NCI-H69 (cell line): ENCODE measurements at places on chromosomes 4 and X.
A peak's percentile ranks its signal among the peaks of the same experiment; 100 is the strongest.

GRCh38 chr4:42549896-42550295 is 107.0 kb downstream of the ATP8A1 start:
- DNase-seq: no peak

DNA sequence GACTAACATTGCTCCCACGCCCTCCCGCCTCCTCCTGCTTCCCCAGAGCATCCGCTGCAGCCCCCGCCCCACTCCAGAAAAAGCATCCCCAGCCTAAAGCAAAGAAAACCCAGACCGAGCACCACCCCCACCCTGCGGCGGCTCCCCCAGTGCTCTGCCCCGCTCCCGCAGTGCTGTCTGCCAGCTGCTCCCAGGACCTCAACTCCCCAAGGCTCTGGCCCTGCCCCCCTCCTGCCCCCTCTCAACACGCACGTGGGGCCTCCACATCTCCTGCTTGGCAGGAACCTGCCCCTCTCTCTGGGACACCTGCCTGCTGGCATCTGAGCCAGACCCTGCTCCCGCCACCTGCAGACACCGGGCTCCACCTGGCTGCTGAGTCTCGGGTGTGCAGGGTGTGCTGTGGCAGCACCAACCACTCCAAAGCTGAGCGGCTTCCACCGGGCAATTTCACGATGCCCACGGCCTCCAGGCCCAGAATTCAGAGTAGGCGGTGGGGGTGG is 79.4 kb downstream of the FAM53A start:
- DNase-seq: peak; percentile 48

DNA sequence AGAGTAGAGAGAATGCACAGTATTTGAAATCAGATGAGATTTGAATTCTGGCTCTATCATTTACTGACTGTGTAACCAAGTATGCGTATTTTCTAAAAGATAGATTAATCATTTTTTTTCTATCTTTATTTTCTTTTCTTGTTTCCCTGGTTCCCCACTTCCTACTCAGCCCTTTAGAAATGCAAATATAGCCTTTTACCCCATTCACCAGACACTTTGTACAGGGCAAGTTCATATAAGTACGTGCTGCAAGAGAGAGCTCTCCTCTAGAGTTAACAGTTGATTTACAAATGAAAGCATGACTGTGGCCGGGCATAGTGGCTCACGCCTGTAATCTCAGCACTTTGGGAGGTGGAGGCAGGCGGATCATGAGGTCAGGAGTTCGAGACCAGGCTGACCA is 17.8 kb upstream of the TDO2 start:
- DNase-seq: no peak

DNA sequence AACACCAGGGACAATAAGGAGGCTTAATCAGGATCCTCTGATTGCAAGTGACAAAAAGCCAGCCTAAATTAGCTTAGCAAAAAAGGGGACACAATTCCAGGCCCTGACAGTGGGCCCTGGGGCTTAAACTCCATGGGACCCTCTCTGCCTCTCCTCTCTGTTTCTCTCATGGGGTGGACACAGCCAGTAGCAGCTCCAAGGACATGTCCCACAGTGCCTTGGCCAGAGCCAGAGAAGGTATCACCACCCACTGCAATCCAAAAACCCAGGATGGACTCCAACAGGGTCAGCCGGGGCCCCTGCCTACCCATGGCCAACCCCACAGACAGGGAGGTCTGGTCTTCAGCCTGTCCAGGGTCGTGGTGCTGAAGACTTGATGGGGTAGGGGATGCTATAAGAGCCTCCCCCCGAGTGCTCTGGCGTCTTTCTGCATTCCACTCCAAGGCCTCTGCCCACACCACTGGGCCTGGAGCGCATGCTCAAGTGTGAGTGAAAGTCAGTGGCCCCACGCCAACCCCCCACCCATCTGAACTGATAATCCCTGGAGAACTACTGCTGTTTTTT is 19.7 kb upstream of the PPP2R2C start:
- DNase-seq: no peak

- DNase-seq: no peak
These were observed 11.7 kb upstream of the PTPN13 start for GRCh38 chr4:86582410-86582809.

DNA sequence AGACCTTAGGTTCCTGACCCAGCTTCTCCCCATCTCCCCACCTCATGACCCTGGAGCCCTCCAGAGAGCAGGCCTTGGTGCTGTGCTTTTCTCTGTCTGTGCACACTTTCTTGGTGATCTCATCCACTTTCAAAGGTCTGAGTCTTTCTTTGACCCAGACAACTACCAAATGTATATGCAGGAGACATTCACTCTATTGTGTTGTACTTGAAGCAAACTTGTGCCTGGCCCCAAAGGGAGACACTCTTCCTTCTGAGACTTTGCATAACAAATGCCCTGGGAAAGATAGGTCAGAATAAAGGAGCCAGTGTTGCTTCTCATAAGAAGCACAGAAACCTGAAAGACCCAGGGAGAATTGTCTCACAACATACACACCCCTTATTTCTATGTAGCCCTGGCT is 54.3 kb upstream of the TLR2 start:
- DNase-seq: no peak

GRCh38 chr4:112448306-112449132 is 67.5 kb downstream of the NEUROG2 start:
- DNase-seq: peak; percentile 92

DNA sequence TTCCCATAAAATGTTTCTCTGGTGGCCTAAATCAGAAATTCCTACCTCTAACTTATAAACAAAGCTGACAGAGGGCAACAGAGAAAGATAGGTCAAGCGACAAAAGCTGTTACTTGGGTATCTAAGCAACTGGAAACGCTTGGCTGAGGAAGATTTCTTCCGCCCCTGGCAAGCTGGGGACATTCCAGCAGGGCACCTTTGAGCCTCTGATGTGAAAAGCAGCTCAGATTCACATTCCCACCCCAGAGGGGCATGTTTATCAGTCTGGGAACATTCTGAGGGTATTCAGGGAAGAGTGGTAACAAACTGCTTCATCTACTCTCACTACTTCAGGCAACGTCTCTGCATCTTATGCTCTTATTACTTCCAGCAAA is 3.5 kb upstream of the CDS1 start:
- no peak for DNase-seq

GRCh38 chrX:145475725-145476124 is 228.4 kb downstream of the SPANXN1 start:
- no peak for DNase-seq

DNA sequence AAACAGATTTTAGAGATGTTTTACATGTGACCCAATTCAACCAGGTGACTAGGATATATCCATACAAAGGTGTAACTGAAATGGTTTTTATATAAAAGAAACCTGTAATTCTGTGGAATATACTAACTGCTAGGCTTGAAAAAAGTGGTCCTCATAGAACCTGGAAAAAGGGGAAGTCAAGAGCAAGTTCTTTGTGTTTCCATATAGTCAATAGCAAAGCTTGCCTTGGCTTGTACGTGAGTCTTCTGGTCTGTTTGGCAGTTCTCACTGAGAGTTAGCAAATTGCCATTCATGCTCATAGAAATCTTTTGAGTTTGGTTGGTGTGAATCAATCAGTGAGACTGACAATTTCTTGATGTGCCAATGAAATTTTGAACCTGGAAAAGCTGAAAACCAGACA is 79.4 kb upstream of the SMIM10 start:
- no peak for DNase-seq

DNA sequence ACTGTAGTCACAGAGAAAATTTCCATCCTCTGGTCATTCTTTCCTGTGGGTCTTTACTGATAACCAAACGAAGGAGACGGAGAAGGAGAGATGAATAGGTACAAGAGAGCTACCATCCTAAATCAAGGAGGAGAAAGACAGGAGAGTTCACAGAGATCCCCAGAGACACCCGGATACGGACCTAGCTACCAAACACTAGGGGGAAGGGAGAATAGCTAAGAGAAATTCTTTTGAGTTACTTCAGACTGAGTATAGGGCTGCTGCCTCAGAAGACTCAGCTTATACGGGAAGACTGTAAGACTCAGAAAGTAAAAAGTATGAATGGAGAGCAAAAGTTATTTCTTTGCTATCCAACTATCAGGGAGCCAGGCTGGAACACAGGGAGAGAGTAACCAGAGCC is 572.1 kb downstream of the C4orf33 start:
- DNase-seq: no peak

DNA sequence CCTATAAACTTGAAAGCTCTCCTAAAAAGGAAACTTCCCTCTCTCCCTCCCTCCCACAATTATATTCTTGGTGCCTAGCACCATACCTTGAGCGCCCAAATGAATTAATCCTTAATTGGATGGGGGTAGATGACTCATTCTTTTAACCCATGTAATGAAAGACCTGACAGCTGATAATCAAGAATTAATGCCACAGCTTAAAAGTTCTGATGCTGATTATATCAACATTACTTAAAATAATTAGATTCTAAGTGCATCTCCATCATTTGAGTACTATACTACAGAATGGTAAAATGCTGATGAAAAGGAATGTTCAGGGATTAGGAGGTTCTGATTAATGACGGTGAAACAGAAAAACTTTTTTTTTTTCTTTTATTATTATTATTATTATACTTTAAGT is 117.0 kb downstream of the ENOX2 start:
- no peak for DNase-seq

DNA sequence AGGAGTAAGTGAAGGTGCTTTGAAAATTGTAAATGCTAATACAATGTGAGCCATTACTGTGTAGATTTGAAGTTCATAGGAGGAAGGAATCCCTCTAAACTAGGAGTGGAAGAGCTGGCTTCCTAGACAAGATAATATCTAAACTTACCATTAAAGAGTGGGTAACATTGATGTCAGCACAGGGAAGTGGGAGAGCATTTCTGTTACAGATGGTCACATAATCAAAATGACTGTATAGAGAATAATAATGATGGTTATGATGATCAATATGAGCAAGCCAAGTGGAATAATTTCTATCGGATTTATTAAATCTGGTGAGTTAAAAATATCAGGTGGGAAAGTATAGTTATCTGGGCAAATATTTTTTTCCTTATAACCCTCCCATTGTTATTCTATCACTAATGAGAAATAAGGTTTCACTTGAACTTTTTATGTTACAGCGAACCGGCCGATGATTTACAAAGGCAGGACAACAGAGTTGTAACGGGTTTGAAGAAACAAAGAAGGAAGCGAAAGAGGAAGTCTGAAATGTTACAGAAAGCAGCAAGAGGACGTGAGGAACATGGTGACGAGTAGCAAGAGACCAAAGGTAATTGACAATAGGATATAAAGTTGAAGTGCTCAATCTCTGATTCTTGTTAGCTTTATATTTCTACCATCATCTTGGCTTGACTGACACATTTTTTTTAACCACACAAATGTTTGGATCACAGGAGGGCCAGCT is 43.5 kb downstream of the FMR1NB start:
- no peak for DNase-seq

- DNase-seq: no peak
These were observed 126.8 kb downstream of the CLCN5 start for GRCh38 chrX:50049228-50049627.

- DNase-seq: no peak
These were observed 36.0 kb downstream of the PLAC1 start for GRCh38 chrX:134622056-134622812.

DNA sequence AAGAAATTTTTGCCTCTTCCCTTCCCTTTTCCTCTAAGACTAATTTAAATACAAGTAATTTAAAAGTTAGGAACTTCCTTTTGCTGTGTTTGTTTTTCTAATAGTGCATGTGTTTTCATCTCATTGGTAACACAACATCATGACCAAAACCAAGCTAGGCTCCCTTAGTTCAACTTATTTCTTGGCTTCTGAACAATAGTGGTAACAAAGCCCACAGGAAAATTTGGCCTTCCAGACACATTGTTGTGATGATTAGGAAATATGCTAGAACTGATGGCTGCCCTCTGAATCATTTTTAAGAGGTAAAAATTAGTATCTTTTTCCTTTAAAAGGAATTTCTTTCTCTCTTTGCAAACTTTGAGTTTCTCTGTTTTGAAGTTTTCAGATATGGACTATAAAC is 25.5 kb upstream of the TEC start:
- DNase-seq: no peak

DNA sequence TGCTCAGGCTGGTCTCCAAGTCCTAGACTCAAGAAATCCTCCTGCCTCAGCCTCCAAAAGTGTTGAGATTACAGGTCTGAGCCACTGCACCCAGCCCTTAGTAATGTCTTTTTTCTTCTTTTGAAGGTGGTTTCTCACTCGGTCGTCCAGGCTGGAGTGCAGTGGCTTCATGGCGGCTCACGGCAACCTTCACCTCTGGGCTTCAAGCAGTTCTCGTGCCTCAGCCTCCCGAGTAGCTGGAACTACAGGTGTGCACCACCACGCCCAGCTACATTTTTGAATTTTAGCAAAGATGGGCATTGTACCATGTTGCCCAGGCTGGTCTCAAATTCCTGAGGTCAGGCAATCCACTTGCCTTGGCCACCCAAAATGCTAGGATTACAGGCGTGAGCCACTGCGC is 32.3 kb upstream of the ASMTL start:
- no peak for DNase-seq

GRCh38 chrX:47595716-47596251 is 13.5 kb downstream of the TIMP1 start:
- no peak for DNase-seq

GRCh38 chr4:141721174-141721573 is 84.8 kb downstream of the IL15 start:
- DNase-seq: no peak

DNA sequence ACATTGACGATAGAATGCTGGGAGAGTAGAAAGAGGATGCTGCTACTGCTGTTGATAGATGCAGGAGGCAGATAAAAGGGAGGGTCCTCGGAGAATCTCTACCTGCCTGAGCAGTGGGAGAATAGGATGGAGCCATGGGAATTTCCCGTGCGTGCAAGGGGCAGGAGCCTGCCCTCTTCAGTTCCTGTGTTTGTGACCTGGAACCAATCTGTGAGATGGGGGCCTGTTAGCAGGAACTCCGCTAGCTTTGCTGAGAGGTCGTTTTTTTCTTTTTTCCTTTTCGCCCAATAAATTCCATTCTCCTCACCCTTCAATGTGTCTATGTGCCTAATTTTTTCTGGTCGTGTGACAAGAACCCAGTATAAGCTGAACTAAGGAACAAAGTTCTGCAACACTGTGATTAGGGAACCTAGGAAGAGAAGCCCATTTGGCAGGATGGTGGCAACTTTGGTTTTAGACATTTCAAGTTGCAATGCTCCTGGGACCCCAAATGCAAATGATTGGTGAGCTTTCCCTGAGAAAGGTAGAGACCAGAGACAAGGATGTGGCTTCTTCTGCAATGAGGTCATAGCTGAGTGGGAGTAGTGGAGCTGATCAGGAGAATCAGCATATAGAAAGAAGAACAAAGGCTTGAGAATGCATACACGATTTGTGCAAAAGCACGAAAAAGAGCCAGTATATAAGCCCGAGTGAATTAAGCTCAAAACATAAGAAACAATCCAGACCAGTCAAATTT is 23.9 kb downstream of the SLC39A8 start:
- no peak for DNase-seq

GRCh38 chr4:152235718-152236117 is 300.2 kb downstream of the FBXW7 start:
- no peak for DNase-seq
